T-helper 17 cell (primary cell): ENCODE measurements at places on chromosomes 6 and 20.
A peak's percentile ranks its signal among the peaks of the same experiment; 100 is the strongest.

DNA sequence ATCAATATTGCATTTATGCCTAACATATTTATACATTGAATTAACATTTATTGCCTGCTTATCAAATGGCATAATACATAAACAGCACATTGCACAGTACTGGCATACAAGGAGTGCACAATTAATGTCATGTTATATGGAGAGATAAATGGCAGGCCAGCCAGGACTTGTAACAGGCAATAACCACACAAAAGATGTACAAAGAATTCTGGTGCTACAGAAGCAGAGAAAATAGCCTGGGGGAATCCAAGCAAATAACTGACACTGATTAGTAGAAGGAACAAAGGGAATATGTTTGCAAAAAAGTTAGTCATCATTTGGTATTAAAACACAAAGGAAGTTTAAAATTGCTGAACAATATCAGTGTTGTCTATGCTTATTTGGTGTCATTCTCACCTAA lies 27.3 kb downstream of the COL21A1 start:
- no peaks in the 10 kb centered on the region for H3K27me3 ChIP-seq
- H3K4me1 ChIP-seq, result no peaks in the 10 kb centered on the region
- no peak overlapping the region for H3K4me3 ChIP-seq
- H3K27ac ChIP-seq, result no peak overlapping the region
- no peaks in the 10 kb centered on the region for H3K36me3 ChIP-seq

GRCh38 chr6:42257614-42258013 lies 40.0 kb upstream of the MRPS10 start:
- no peaks in the 10 kb centered on the region for H3K27me3 ChIP-seq
- DNase-seq, result no peak
- peaks cover 6% of the 10 kb centered on the region for H3K36me3 ChIP-seq
- no peak overlapping the region for H3K4me3 ChIP-seq
- peak overlapping the region; percentile 45 for H3K27ac ChIP-seq

- H3K4me3 ChIP-seq, result no peak overlapping the region
- H3K27ac ChIP-seq, result no peak overlapping the region
- no peak for DNase-seq
Measured at GRCh38 chr6:83696674-83697073, 12.2 kb downstream of the SNAP91 start.

GRCh38 chr20:50022676-50023075 lies 39.9 kb downstream of the SNAI1 start:
- H3K36me3 ChIP-seq, result peaks cover 2% of the 10 kb centered on the region
- H3K4me3 ChIP-seq, result no peak overlapping the region
- H3K27me3 ChIP-seq, result peaks cover 22% of the 10 kb centered on the region
- DNase-seq, result no peak
- no peak overlapping the region for H3K27ac ChIP-seq
- H3K4me1 ChIP-seq, result no peaks in the 10 kb centered on the region

GRCh38 chr6:170470734-170471133 lies 82.4 kb downstream of the PSMB1 start:
- H3K27ac ChIP-seq, result no peak overlapping the region
- peaks cover 17% of the 10 kb centered on the region for H3K27me3 ChIP-seq
- no peak for DNase-seq
- no peaks in the 10 kb centered on the region for H3K36me3 ChIP-seq

DNA sequence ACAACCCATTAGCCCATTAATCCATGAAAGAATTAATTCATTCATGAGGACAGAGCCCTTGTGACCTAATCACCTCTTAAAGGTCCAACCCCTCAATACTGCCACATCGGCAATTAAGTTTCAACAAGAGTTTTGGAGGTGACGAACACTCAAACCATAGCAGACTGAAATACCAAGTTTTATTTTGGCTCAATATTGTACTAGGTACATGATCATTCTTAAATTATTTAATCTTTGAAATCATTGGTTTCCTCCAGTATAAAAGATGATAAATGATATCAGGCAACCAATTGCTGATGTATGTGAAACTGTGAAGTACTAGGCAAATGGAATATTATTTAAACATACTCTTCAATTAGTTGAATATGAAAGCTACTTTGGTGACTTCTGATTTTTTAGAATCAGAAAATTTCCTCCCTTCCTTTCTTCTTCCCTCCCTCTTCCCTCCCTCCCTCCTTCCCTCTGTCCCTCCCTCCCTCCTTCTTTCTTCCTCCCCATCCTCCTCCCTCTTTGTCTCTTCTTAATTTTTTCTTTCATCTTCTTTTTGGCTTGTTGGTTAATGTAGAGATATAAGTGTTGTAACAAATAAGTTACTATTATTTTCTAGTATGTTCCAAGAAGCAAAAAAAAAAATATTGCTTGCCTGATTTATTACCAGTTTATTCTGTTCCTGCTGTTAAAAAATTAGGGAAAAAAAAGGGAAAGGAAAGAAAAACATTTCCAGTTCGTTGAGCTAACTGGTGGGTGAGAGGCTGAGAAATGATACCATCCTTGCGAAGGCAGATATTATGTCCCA lies 233.9 kb upstream of the ZNF217 start:
- no peaks in the 10 kb centered on the region for H3K27me3 ChIP-seq
- DNase-seq, result no peak
- H3K36me3 ChIP-seq, result no peaks in the 10 kb centered on the region
- H3K27ac ChIP-seq, result peak overlapping the region; percentile 1
- H3K4me1 ChIP-seq, result peaks cover 20% of the 10 kb centered on the region

DNA sequence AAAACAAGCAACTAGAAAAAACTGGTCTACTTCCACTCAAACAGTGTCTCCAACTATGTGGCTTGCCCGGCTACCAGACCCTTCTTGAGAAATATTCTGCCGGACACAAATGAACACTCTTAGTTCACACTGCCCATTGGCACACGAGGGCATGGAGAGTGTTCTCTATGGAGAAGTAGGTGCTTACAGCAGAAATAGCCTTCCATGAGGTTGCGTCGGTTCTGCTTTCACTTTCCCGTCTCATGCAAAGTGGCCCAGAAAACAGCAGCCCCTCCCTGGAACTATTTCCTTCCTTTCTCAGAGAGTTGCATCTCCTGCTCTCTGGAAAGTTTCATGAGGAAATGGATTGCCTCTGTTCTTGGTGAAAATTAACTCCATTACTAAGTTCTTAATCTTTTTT lies 9.5 kb upstream of the HLA-DOA start:
- peak overlapping the region; percentile 81 for H3K4me3 ChIP-seq
- peak overlapping the region; percentile 92 for H3K27ac ChIP-seq
- peaks cover 12% of the 10 kb centered on the region for H3K27me3 ChIP-seq
- H3K36me3 ChIP-seq, result peaks cover 7% of the 10 kb centered on the region
- no peak for DNase-seq
- H3K4me1 ChIP-seq, result peaks cover 35% of the 10 kb centered on the region

- H3K36me3 ChIP-seq, result peaks cover 6% of the 10 kb centered on the region
- peak overlapping the region; percentile 99 for H3K27ac ChIP-seq
- peaks cover 8% of the 10 kb centered on the region for H3K27me3 ChIP-seq
- peaks cover 9% of the 10 kb centered on the region for H3K4me1 ChIP-seq
- no peak for DNase-seq
Measured at GRCh38 chr6:27901801-27902200, 10.4 kb downstream of the OR2B2 start.

GRCh38 chr6:39962831-39963230 lies 28.6 kb upstream of the MOCS1 start:
- DNase-seq, result no peak
- no peak overlapping the region for H3K27ac ChIP-seq
- H3K4me3 ChIP-seq, result no peak overlapping the region
- no peaks in the 10 kb centered on the region for H3K36me3 ChIP-seq
- H3K4me1 ChIP-seq, result no peaks in the 10 kb centered on the region

DNA sequence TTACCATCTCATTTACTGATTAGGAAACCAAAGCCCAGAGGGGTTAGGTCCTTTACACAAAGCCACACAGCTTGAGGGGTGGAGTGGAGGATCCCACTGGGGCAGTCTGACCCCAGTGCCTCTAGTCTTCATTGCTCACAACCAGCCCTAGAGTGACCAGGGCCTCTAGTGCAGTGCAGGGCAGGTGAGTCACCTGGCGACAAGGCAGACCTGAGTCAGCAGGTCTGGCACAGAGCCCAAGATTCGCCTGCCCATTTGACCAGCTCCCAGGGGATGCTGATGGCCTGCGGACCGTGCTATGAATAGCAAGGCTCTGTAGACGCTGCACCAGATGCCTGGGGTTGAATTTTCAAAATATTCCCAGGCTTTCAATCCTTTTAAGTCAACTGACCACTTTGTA lies 29.9 kb downstream of the CDH26 start:
- no peaks in the 10 kb centered on the region for H3K27me3 ChIP-seq
- H3K4me1 ChIP-seq, result no peaks in the 10 kb centered on the region
- H3K27ac ChIP-seq, result no peak overlapping the region
- peaks cover 2% of the 10 kb centered on the region for H3K36me3 ChIP-seq
